ENCODE measurements at places on chromosomes 6 and 20.
A peak's percentile ranks its signal among the peaks of the same experiment; 100 is the strongest.

DNA sequence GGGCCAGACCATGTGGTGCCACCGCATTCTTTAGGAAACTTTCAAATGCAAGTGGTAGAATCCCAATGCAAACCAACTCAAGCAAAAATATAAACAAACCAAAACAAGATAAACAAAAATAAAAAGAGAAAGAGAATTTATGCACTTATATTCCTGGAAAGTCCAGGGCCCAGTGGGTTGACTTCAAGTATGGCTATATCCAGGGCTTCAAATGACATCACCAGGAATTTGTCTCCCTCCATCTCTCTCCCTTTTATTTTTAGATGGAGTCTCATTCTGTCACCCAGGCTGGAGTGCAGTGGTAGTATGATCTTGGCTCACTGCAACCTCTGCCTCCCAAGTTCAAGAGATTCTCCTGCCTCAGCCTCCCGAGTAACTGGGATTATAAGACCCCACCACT lies 56.1 kb upstream of the PNRC1 start:
- H3K4me1 ChIP-seq: peaks cover 8% of the 10 kb centered on the region
- peaks cover 4% of the 10 kb centered on the region for H3K36me3 ChIP-seq
- no peak overlapping the region for H3K4me3 ChIP-seq
- no peak for DNase-seq
- no peak overlapping the region for H3K27ac ChIP-seq

DNA sequence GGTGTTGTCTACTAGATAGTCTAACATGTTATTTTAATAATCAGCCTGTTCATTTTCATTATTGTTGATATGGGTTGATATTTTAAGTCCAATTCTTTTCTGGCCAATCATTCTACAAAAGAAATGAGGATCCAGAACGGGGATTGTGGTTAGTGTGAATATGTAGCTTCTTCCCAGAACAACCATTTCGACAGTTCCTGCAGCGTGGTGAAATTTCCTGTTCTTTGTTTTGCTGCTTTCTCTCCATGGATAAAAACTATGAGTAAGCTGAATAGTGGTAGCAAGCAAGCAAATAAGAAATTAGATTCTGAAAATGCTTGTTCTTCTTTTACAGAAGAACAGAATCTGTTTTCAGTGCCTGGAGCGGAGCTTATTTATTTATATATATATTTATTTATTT lies 65.5 kb upstream of the F13A1 start:
- no peak overlapping the region for H3K4me3 ChIP-seq
- H3K27ac ChIP-seq: no peak overlapping the region
- H3K4me1 ChIP-seq: no peaks in the 10 kb centered on the region
- no peak for DNase-seq

GRCh38 chr6:62615366-62616015 lies 329.5 kb upstream of the KHDRBS2 start:
- H3K36me3 ChIP-seq: no peaks in the 10 kb centered on the region
- H3K27me3 ChIP-seq: no peaks in the 10 kb centered on the region
- H3K4me3 ChIP-seq: no peak overlapping the region

- H3K36me3 ChIP-seq: peaks cover 7% of the 10 kb centered on the region
- peak overlapping the region; percentile 56 for H3K27ac ChIP-seq
- H3K27me3 ChIP-seq: no peaks in the 10 kb centered on the region
- peak overlapping the region; percentile 62 for H3K4me3 ChIP-seq
- DNase-seq: no peak
- H3K4me1 ChIP-seq: peaks cover 90% of the 10 kb centered on the region
These were observed 11.8 kb downstream of the FYN start for GRCh38 chr6:111861431-111861885.

DNA sequence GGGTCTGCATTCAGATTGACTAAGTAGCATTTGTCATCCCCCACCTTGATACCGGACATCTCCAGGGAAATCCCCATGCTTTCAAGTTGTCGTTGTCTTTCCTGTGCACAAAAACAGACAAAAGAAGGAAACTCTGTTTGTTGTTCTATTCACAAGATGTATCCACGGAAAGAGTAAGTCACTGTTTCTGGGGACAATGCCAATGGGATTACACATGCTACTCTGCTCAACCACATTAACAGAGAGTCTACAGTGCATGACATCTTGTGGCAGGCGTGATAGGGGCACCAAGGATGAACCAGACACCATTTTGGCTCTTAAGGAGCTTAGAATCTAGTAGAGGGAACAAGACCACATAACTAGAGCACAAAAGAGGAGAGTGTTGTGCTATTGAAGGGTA lies 124.4 kb upstream of the NUP153 start:
- H3K36me3 ChIP-seq: no peaks in the 10 kb centered on the region
- H3K27me3 ChIP-seq: peaks cover 29% of the 10 kb centered on the region
- no peaks in the 10 kb centered on the region for H3K4me1 ChIP-seq
- H3K27ac ChIP-seq: no peak overlapping the region
- no peak for DNase-seq

DNA sequence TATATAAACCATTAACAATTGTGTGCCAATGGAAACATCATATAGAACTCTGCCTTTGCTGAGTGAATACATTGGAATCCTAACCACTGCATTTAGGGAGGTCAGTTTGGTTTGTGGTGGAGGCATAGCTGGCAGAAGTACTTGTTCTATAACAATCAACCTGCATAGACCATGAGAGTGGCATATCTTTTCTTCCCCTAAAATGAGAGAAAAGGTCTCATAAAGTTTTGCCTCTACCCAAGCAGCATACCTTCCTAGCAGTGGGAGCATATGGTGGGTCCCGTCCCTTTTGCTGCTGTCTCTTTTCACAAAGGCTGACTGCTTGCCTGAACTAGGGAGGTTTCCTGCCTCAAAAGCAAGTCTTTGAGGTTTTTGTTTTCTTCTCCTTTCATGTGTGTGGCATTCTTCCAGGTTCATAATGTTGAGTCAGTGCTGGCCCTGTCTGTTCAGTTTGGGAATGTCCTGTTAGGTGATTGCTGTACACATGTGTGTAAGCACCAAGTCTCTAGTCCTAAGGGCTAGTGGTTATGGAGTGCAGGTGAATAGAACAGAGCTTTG lies 61.2 kb upstream of the SUPT3H start:
- DNase-seq: no peak
- no peaks in the 10 kb centered on the region for H3K27me3 ChIP-seq
- peaks cover 62% of the 10 kb centered on the region for H3K4me1 ChIP-seq
- peaks cover 6% of the 10 kb centered on the region for H3K36me3 ChIP-seq

GRCh38 chr20:60990643-60991042 lies 261.4 kb upstream of the CDH4 start:
- H3K36me3 ChIP-seq: no peaks in the 10 kb centered on the region
- H3K4me3 ChIP-seq: no peak overlapping the region
- no peaks in the 10 kb centered on the region for H3K4me1 ChIP-seq
- no peak overlapping the region for H3K27ac ChIP-seq

GRCh38 chr6:6218759-6219085 lies 101.7 kb downstream of the F13A1 start:
- H3K36me3 ChIP-seq: no peaks in the 10 kb centered on the region
- DNase-seq: no peak
- no peaks in the 10 kb centered on the region for H3K4me1 ChIP-seq
- H3K4me3 ChIP-seq: no peak overlapping the region
- peaks cover 5% of the 10 kb centered on the region for H3K27me3 ChIP-seq

DNA sequence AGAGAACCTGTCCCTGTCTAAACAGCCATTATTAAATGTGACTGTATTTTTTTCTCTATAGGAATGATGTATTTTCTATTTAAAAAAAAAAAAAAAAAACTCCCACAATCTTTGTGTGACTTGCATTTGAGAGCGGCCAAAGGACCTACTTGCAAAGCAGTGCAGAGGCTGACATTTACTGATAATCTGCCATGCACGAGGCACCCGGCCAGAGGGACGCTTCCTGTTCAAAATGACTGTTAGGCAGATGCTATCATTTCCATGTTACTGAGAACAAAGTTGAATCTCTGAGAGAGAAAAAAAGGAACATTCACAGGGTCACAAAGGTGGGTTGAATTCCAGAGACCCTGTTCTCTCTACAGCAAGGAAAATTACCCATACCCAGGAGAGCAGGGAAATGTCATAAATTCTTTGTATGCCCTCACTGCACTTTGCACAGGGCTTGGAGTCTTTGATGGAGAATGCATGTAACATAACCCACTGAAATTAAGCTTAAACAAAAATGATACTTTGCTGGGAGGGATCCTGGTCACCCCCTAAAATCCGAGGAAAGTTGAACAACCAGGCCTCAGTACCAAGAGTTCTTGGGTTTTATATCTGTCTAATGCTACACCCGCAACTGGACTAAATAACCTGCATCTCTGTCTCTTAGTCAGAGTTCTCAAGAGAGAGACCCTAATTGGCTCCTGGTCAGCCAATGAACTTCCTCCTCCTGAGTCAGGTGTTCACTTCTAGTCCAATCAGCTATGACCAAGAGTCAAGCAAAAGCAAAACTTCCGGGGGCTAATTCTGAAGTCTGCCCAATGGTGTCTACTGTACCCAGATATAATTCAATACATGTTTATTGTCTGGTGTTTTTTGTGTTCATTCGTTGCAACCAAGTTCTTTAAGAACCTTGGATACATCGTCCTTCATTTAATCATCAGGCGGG lies 61.2 kb downstream of the GCLC start:
- H3K4me3 ChIP-seq: no peak overlapping the region
- no peak overlapping the region for H3K27ac ChIP-seq
- peaks cover 17% of the 10 kb centered on the region for H3K4me1 ChIP-seq

- peaks cover 2% of the 10 kb centered on the region for H3K4me1 ChIP-seq
- H3K36me3 ChIP-seq: no peaks in the 10 kb centered on the region
- H3K27me3 ChIP-seq: no peaks in the 10 kb centered on the region
These were observed 345.0 kb downstream of the CD83 start for GRCh38 chr6:14462566-14462965.

- peaks cover 45% of the 10 kb centered on the region for H3K4me1 ChIP-seq
- no peak for DNase-seq
- H3K27ac ChIP-seq: peak overlapping the region; percentile 95
- peak overlapping the region; percentile 66 for H3K4me3 ChIP-seq
- no peaks in the 10 kb centered on the region for H3K36me3 ChIP-seq
These were observed 43.1 kb upstream of the NEDD9 start for GRCh38 chr6:11275598-11275997.

- peaks cover 3% of the 10 kb centered on the region for H3K36me3 ChIP-seq
- DNase-seq: no peak
- H3K27me3 ChIP-seq: no peaks in the 10 kb centered on the region
These were observed 47.2 kb downstream of the SLC9A8 start for GRCh38 chr20:49859807-49860206.

GRCh38 chr6:31075528-31075927 lies 36.8 kb downstream of the C6orf15 start:
- DNase-seq: no peak
- no peak overlapping the region for H3K27ac ChIP-seq
- H3K36me3 ChIP-seq: no peaks in the 10 kb centered on the region
- H3K4me3 ChIP-seq: no peak overlapping the region
- peaks cover 8% of the 10 kb centered on the region for H3K27me3 ChIP-seq

- H3K36me3 ChIP-seq: peaks cover 7% of the 10 kb centered on the region
- no peaks in the 10 kb centered on the region for H3K27me3 ChIP-seq
- H3K4me1 ChIP-seq: peaks cover 62% of the 10 kb centered on the region
- DNase-seq: no peak
- peak overlapping the region; percentile 99 for H3K4me3 ChIP-seq
- H3K27ac ChIP-seq: peak overlapping the region; percentile 99
These were observed 672 bp upstream of the UBE2V1 start for GRCh38 chr20:50113420-50114224.

DNA sequence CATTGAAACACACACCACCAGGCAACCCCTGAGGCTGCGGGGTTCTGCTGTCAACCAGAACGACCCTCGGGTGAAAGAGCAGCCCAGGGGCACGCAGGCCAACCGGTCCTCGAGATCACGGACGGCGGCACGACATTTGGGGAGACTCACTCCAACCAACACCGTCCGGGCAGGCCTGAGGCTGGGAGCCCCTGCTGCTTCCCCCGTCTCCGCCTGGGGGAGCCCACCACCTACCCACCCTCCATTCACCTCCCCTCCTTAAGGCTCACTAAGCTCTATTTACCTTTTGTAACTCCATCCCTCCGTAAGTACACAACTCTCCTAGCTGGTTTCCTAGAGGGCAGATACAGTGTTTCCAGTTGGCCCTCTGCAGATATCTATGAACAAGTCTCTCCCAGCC lies 971.3 kb upstream of the DEFB115 start:
- no peaks in the 10 kb centered on the region for H3K36me3 ChIP-seq
- H3K4me3 ChIP-seq: no peak overlapping the region
- H3K27ac ChIP-seq: no peak overlapping the region
- H3K4me1 ChIP-seq: peaks cover 23% of the 10 kb centered on the region

- peaks cover 15% of the 10 kb centered on the region for H3K4me1 ChIP-seq
- no peak for DNase-seq
- no peaks in the 10 kb centered on the region for H3K36me3 ChIP-seq
- H3K27ac ChIP-seq: peak overlapping the region; percentile 89
These were observed 116.2 kb downstream of the RWDD2A start for GRCh38 chr6:83309344-83309743.

- no peaks in the 10 kb centered on the region for H3K36me3 ChIP-seq
- no peak overlapping the region for H3K4me3 ChIP-seq
- H3K4me1 ChIP-seq: no peaks in the 10 kb centered on the region
- DNase-seq: no peak
- H3K27ac ChIP-seq: no peak overlapping the region
These were observed 200.4 kb upstream of the SSTR4 start for GRCh38 chr20:22834651-22835256.

GRCh38 chr6:161035981-161036263 lies 44.4 kb downstream of the MAP3K4 start:
- H3K4me1 ChIP-seq: peaks cover 39% of the 10 kb centered on the region
- peak overlapping the region; percentile 93 for H3K27ac ChIP-seq
- no peak overlapping the region for H3K4me3 ChIP-seq
- peaks cover 13% of the 10 kb centered on the region for H3K36me3 ChIP-seq
- no peaks in the 10 kb centered on the region for H3K27me3 ChIP-seq

- no peak overlapping the region for H3K27ac ChIP-seq
- no peaks in the 10 kb centered on the region for H3K36me3 ChIP-seq
- H3K4me1 ChIP-seq: no peaks in the 10 kb centered on the region
- H3K27me3 ChIP-seq: no peaks in the 10 kb centered on the region
- DNase-seq: no peak
These were observed 209.2 kb upstream of the ASCC3 start for GRCh38 chr6:101090281-101090680.

GRCh38 chr20:8616792-8617191 lies 452.1 kb upstream of the PLCB4 start:
- no peak for DNase-seq
- no peak overlapping the region for H3K4me3 ChIP-seq

All from T-helper 17 cell (primary cell).